ENCODE measurements at places on chromosomes 7 and 10.

- DNase-seq = no peak
Measured at GRCh38 chr7:96664793-96665192, 44.9 kb downstream of the SEM1 start.

DNA sequence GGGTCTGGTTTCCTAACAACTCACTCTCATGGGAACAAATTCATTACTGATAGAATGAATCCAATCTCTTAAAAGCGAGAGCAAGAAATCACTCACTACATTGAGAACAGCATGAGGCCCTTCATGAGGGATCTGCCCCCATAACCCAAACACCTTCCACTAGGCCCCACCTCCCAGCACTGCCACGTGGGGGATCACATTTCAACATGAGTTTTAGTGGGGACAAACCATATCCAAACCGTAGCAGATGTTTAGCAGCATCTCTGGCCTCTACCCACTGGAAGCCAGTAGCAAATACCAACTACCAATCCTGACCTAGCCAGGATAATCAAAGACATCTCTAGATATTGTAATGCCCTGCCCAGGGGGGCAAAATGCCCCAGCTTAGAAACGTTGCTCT is 243.9 kb downstream of the ARHGAP21 start:
- DNase-seq = no peak

DNA sequence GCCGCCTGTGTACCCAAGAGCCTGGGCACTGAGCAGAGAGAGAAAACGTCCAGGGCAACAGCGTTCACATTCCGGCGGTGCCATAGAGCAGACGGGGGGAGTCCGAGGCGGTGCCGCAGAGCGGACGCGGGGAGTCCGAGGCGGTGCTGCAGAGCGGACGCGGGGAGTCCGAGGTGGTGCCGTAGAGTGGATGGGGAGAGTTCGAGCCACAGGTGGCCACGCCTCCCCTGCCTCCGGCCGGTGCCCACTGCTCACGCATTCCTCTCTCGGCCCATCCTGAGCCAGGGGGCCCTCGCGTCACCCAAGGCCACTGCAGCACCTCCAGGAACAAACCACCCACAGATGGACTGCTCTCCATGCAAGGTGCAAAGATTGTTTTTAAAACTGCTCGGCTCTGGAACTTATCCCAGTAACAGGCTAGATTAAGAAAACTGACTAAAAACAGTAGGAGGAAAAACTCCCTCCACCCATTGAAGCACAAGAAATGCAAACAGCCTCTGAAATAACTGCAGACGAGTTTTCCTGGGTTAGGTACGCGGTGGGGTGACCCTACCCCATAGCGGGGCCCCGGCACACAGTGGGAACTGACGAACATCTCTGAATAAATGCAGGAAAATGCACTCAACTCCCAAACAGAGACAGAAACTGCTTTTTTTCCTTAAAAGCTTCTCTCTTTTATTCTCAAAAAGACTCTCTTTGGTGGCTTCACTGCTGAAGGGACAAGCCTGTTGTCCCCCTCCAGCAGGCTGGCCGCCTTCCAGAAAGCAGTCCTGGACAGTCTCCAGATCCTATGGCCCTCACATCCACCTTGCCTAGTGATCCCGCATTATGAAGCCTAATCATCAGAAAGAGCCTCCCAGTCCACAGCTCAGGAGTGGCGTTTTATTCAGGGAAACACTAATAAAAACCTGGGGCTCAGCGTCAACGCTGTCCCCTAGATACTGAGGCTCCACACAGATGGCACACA is 55.9 kb downstream of the DIP2C start:
- DNase-seq = no peak

DNA sequence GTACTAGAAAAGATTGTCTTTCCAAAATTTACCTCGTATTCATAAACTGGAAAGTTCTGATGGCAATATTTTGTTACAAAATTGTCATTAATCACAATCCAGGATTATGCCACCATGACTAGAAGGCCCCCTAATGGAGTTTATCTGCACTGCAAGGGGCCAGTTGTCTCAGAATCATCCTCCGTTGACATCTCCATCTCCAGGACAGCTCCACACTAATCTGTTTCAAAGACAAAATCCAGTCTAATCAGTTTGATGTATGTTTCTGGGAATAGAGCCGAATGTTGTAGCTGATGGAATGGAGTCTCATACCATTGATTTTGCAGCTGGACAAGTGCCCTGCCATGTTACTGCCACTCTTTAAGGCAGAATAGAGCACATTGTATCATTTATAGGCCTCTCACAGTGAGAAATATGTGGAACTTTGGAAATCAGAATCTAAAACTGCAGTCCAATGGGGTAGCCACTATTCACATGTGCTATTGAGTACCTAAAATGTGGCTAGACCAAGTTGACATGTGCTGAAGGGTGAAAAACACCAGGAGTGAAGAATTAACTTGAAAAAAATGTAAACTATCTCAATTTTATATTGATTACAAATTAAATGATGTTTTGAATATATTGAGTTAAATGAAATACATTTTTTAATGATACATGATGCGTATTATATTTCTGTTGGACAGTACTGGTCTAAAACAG is 38.3 kb upstream of the TOMM7 start:
- DNase-seq = no peak

GRCh38 chr7:155396661-155397060 is 61.3 kb upstream of the EN2 start:
- no peak for DNase-seq

DNA sequence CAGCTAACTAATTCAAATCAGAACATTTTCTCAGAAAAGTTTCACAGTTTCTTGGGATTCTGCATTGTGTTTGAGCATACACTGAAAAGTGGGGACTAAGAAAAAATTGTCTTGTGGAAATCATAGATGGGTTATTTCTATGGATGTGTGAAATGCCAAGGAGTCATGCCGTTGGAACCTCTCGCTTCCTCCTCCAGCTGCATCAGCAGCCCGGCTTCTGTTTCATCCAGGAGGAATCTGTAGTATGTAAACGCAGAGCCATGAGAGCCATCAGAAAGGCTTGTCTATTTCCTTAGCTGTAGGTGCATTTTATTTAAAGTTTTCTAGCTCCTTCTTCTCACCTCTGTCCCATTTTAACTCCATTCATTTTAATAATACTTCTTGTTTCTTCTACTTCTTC is 1144.1 kb downstream of the GATA3 start:
- DNase-seq = no peak

DNA sequence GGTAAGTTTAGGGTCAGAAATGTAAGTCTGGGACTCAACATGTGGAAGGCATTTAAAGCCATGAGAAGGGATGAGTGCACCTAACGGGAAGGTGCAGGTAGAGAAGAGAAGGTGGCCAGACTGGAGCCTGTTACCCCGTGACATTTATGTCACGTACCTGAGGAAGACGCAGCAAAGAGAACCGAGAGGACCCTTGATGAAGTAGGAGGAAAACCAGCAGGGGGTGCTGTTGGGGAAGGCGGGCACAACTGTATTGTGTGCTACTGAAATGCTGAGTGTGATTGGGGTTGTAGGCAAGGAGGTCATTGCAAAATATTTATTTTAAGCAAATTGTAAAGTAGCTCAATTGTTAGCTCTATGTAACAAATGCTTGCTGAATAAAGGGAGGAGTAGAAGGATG is 338.2 kb upstream of the PRKCQ start:
- DNase-seq = peak; percentile 48

- no peak for DNase-seq
Measured at GRCh38 chr10:8403711-8404371, 349.4 kb downstream of the GATA3 start.

DNA sequence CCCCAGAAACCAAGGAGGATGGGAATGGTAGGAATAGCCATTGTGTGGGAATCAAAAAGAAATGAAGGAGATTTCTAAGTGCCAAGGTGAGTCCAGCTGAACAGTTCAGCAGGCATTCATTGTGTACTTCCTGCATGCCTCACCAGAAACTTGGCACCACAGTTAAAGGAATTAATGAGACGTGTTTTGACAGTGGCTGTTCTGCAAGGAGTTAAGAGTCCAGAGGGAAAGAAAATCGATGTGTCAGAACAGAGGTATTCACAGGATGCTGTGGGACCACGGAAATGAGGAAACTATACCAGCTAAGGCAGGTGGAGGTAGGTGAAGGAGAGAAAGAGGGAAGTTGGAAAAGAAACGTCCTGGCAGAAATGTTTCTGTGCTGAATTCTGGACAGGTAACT is 78.1 kb downstream of the PRKCQ start:
- no peak for DNase-seq
